ENCODE measurements at places on chromosomes 13 and 19.

DNA sequence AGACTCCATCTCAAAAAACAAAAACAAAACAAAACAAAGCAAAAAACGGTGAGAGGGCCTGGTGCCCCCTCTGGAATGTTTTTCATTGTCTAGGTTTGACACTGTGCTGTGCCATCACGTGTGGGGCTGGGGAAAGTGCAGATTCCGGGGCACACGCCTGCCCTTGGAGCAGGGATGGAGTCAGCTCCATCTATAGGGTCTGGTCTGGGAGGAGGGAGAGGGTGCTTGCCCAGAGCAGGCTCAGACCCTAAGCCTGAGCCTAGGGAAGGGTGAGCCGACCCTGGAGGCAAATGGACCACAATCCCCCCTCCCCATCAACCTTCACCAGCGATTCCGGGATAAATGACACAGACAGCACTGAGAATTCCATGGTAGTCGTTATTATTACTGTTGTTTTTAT is 10.9 kb upstream of the ZBTB32 start:
- DNase-seq: no peak

- no peak for DNase-seq
Measured at GRCh38 chr19:5045956-5046338, 77.0 kb downstream of the KDM4B start.

- DNase-seq: no peak
Measured at GRCh38 chr19:47495478-47496372, 11.7 kb upstream of the KPTN start.

DNA sequence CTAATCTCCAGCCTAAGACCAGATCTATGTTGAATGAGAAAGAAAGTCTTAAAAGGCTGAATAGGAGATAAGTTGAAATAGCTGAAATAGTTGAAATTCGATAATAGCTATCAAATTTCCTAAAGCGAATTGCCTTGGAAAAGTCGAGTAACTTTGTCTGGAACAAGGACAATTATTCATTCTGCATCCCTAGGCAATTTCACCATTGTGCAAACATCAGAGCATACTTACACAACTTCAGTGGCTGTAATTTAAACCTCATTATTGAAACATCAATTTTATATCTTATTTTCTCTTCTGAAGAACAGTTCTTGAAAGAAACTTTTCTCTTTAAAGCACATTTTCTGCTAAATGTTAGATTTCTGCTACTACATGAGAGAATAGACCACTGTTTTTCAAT is 13.6 kb downstream of the TNFSF13B start:
- no peak for DNase-seq

DNA sequence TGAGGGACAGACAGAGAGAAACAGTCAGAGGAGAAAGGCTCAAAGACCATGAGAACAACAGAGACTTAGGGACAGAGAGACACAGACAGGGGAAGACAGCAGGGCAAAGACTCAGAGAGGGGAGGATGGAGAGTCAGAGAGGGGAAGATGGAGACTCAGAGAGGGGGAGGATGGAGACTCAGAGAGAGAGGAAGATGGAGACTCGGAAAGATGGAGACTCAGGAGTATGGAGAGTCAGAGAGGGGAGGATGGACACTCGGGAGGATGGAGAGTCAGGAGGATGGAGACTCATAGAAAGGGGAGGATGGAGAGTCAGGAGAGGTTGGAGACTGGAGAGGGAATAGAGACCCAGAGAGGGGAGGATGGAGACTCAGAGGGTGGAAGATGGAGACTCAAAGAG is 689 bp downstream of the SPACA6 start:
- DNase-seq: no peak

DNA sequence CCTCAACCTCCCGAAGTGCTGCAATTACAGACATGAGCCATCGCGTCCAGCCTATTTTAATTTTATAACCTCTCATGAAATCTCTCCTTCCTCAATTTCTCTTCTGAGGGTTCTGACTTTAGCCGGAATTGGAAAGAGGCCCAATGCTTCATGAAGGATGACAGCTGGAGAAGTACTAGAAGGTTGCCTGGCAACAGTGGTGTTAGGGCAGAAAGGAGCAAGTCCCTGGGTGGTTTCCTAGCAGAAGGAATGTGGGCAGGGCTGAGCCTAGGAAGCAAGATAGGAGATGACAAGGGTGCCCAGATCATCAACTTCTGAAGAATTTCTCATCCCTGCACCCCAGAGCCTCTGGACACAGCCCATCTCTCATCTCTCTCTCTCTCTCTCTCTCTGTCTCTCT is 25.8 kb downstream of the CACNG6 start:
- no peak for DNase-seq

DNA sequence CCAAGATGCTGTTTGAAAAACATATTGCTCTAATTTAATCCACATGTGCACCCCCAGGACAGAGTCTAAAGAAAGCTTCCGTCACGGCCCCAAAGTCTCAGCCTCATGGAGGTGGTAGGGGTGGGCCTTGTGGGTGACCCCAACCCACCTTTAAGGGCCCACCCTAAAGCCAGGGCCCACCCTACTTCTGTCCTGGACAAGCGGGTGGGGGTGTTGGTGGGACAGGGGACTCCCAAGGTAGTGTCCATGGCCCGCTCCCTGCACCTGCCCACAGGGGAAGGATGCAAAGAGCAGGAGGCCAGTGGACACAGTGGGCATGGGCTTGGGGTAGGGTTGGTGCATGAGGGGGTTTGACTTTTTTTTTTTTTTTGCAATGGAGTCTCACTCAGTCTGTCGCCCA is 66.8 kb downstream of the KCTD15 start:
- no peak for DNase-seq

DNA sequence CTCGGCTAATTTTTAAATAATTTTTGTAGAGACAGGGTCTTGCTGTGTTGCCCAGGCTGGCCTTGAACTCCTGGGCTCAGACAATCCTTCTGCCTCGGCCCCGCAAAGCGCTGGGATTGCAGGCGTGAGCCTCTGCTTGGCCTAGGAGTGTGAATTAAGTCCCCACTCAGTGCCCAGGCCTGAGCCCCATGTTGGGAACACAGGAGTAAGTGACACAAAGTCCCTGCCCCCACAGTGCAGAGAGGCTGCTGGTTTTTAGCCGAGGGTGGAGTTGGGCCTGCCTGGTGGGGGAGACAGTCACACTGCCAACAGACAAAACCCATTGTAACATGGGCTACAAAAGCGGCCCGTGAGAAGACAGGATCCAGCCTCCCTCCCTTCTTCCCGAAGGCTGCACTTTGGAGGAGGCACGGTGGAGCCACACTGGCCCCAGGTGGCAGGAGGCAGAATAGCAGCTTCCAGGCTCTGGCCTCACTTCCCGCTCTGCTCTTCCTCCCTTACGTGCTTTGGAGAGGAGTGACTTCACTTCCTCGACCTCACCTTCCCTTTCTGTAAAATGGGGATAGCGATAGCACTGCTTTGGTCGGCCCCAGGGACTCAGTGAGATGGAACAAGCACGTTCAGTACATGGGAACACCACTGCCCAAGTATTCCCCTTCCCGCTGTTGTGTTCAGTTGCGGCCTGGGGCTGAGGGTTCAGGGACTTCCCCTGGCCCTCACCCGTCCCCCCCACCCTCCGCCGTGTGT is 15.2 kb upstream of the EHD2 start:
- DNase-seq: peak; percentile 46

All from omental fat pad (tissue), 4 donors.